ENCODE measurements at places on chromosomes 2 and 18.

GRCh38 chr2:200028998-200029397 is 73.6 kb downstream of the MAIP1 start:
- DNase-seq: no peak

DNA sequence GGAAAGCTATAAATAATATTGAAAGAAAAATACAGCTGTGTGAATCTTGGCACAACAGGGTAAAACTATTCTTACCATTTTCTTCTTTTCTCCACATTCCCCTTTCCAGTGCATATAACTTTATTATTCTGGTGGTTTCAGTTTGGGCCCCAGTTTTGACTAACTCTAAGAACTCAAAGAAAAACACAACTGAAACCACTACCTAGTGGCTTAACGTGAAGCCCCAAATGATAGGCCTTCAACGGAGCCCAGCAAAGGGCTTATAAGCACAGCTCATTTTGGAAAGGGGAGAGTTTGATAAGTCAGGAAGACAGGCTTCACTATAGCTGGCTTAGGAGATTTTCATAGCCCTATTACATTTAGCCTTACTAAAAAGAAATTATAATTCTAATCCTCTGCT is 62.4 kb downstream of the PPP1R1C start:
- no peak for DNase-seq

GRCh38 chr2:181742922-181743722 is 62.8 kb upstream of the NEUROD1 start:
- DNase-seq: peak; percentile 6

- peak; percentile 66 for DNase-seq
These were observed at the start of gene MTX2 for GRCh38 chr2:176269319-176270099. MTX2 (plus strand) TSS chr2:176269442; CDS start chr2:176269630, 188 bp downstream.

GRCh38 chr2:187617905-187618304 is 63.7 kb upstream of the TFPI start:
- no peak for DNase-seq

- no peak for DNase-seq
These were observed 198.3 kb downstream of the PIEZO2 start for GRCh38 chr18:10950876-10951630.

DNA sequence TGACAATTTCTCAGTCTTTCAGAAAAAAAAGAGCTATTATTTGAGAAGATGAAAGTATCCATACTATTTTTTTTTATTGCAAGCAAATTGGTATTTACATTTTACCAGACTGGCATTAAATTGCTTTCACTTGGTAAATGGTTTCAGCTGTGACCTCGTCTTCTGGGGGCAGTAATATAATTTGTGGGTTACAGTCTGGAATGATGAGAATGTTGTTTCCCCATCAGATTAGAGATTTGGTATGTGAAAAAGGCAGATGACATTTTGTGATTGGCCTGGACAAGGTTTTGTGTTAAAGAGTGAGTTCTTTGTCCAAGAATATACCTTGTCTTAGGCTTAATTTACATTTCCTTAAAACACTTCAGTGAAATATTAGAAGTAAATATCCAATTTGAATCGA is 390.1 kb upstream of the ST6GAL2 start:
- DNase-seq: no peak

DNA sequence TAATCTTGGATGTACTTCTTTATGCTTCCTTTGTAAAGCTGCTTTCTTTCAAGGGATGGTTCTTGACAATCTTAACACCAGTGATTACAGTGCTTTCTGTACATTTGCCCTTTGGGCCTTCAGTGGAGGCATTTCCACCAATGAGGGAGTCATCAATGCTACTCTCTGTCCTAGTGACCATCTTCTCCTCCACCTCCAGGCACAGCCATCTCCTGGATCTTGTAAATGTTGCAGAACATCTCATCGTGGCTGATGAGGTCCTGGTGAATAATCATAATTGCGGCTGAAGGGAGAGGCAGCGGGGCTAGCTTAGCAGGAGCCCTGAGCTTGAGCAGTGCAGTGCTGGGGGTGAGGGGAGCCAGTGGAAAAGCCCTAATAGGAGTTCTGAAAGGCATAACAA is 32.5 kb downstream of the IDH1 start:
- DNase-seq: no peak

- DNase-seq: no peak
These were observed 361.6 kb upstream of the TFPI start for GRCh38 chr2:187915810-187916209.

- no peak for DNase-seq
These were observed 6.2 kb downstream of the ABCG5 start for GRCh38 chr2:43832457-43832856.

- DNase-seq: no peak
These were observed 26.3 kb downstream of the PAX3 start for GRCh38 chr2:222272446-222273015.

GRCh38 chr18:71597219-71597618 is 946.9 kb downstream of the CBLN2 start:
- no peak for DNase-seq

DNA sequence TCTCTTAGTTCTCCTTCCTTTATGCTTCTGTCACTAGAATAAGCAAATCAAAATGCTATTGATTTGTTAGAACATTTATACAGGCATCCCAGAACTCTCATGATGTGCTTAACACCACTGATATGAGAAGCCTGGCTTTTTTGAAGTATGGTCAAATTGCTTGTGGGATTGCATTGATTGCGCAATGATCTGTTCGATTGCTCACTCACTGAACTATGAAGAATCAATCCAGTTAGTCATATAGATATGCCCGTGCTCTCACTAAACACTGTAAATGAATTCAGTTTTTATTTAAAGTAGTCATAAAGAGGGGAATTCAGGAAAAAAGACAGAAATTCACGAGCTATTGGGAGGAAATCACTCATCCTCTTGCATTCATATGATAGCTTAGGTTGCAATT is 1237.8 kb downstream of the SUCLG1 start:
- no peak for DNase-seq

DNA sequence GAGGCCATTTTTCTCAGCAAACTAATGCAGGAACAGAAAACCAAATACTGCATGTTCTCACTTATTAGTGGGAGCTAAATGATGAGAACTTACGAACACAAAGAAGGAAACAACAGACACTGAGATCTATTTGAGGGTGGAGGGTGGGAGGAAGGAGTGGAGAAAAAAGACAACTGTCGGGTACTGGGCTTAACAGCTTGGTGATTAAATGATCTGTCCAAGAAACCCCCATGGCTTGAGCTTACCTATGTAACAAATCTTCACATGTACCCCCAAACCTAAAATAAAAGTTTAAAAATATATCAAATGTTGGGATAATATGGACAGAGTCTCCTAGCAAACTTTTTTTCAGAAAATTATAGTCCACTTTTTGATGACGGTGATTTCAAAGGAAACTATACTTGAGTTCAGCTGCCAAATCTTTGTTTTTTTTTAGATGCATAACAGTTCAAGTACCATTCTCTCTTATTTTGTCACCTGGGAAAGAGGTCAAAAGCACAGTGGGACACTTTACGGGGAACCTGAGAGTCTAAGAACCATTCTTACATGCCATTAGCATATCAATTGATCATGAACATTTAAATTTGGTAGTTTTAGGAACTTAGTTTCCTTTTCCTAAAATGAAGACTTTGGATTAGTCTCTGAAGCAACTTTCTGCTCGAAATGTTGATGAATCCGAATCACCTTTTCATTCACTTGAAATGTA is 835.0 kb downstream of the NRXN1 start:
- DNase-seq: no peak

DNA sequence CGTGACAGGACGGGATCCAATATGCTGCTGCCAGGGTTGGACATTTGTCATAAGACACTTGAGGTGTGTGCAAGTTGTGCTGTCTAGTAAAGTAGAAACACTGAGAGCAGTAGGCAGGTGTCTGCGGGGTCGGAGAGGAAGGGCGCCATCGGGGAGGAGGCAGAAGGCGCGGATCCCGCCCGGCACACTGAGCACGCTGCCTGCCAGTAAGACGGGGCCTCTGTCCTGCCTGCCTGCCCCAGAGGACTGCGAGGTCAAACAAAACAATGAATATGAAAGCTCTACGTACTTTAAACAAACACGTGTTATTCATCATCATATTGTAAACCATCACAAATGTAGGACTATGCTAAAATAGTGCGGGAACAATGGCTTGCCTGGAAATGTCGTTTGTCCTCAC is 349.3 kb upstream of the SALL3 start:
- no peak for DNase-seq

DNA sequence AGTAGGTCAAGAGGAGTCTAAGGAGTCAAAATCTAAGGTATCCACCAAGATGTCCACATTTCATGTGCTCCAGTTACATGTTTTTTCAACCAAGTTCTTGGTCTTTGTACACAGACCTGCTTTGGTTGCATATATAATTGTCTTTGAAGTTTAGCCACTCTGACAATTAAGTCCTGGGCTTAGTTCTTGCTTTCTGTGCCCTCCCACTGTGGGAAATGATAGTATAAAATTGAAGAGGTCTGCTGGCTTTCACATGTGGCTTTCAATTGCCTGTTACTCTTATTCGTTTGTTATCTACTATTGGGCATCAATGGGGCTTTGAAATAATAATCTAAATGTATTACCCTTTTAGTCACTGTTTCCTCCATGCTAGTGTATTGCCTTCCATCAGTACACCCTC is 72.8 kb downstream of the TBR1 start:
- DNase-seq: no peak

- no peak for DNase-seq
These were observed 71.3 kb upstream of the NYAP2 start for GRCh38 chr2:225328192-225328591.

DNA sequence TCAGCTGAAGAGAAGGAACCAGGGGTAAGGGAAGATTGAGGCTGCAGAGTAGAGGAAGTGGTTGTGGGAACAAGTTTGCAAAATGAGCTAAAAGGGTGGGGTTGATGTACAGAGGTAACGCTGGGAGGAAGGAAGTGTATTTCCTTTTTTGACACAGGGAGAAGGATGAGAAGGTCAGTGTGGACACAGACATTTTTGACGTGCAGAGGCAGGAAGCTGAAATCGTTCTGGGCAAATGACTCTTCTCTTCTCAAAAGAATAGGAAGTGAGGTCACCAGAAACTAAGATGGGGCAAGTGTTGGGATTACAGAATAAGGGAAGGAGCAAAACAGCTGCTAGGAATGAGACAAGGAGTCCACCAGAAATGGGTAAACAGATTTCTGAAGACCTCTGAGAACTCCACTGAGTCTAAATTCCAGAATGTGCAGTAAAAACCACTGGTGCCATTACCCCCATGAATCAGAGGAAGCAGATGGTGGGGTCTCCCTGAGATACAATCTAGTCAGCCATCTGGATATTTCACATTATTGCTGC is 20.0 kb upstream of the RNF149 start:
- DNase-seq: no peak

DNA sequence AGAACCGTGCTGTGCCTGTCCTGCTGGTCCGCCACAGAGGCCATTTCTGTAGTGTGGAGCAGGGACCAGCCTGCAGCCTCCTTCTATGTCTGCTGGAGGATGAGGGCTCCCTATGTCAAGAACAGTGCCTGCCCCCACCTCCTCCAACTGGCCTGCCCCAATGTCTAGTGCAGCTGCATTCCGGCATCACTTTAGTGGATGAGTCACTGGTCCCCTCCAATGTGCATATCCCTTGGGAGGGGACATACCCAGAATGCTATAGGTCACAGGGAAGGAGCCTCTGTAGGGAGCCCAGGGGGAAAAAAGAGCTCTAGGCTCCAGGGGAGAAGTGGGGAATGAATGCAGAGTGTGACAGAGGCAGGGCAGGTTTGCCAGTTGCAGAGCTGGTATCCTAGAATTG is 219.6 kb downstream of the CELF4 start:
- no peak for DNase-seq

DNA sequence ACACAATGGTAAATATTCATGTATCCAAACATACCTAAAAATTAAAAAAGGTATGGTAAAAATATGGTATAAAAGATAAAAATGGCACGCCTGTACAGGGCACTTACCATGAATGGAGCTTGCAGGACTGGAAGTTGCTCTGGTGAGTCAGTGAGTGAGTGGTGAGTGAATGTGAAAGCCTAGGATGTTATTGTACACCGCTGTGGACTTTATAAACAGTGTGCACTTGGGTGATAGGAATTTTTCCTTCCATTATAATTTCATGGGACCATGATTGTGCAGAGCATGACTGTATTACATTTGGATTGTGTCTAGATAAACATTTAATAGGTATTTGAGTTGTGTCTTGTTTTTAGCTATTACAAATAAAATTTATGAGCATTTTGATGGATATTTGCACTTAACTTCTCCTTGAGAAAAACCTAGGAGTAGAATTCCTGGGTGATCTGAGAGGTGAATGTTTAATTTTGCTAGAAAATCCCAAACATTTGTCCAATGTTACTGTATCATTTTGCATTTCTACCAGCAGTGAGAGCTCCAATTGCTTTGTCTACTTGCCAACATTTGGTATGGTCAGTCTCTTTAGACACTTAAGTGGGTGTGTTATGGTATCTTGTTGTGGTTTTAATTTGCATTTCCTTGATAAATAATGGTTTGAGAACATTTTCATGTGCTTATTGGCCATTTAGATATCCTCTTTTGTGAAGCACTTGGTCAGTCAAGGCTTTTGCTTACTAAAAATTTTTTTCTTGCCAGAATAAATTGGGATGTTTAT is 81.7 kb downstream of the BCL2L11 start:
- DNase-seq: no peak

- no peak for DNase-seq
These were observed 22.1 kb downstream of the MFF start for GRCh38 chr2:227347117-227347516.

DNA sequence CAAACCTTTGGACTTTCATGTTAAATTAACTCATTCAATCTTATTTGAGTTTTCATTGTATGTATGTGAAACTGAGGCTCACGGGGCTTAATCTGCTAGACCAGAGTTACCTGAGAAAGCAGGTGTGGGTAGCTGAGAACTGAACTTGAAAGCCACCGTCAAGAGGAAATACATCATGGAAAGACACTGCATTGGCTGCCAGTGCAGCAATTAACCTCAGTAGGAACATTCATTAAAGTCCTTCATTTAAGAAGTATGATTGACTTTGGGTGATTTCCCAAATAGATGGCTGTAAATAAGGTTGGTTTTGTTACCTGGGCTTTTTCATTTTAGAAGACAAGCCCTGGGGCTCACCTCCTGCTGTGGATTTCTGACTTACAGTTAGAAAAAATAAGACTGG is 36.5 kb upstream of the MGAT5 start:
- no peak for DNase-seq

- DNase-seq: no peak
These were observed 407.0 kb upstream of the CDH19 start for GRCh38 chr18:67010919-67011318.

DNA sequence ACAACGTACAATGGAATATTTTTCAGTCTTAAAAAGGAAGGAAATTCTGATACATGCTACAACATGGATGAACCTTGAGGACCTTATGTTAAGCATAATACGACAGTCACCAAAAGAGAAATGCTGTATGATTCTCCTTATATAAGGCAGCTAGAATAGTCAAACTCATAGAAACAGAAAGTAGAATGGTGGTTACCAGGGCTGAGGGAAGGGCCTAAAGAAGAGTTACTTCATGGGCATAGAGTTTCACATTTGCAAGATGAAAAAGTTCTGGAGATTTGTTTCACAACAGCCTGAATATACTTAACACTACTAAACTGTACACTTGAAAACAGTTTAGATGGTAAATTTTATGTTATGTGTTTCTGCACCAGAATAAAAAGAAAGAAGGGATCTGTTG is 113.3 kb downstream of the GALNT1 start:
- no peak for DNase-seq
